ENCODE measurements at places on chromosomes 5 and 9.

DNA sequence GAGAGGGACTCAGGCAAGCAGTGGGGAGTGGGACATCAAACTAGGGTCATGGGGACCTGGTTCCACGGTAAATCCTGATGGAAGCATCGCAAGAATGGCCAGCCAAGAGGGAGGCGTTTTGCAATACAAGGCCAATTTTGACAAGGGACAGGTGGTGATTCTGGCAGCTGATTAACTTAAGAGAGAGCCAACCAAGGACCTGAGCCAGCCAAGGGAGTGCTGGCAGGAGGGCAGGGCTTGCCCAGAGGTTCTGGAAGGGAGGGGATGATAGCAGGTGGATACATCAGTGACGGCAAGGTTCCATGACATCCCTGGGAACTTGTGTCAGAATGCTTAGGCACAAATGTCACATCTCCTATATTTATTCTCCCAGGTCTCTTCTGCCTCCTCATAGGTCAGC lies 32.8 kb upstream of the PUM3 start:
- no peak for DNase-seq

DNA sequence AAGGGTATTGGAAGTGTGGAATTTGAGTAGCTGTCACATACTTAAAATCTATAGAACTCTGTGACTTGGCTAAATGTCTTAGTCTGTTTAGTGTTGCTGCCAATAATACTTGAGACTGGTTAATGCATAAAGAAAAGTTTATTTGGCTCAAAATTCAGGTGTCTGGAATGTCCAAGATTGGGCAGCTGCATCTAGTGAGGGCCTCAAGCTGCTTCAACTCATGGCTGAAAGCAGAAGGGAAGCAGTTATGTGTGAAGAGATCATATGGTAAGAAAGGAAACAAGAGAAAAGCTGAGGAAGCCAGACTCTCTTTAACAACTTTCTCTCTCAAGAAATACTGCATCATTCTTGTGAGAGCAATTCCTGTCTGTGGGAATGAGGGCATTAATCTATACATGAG lies 1043.3 kb upstream of the CDH6 start:
- no peak for DNase-seq

DNA sequence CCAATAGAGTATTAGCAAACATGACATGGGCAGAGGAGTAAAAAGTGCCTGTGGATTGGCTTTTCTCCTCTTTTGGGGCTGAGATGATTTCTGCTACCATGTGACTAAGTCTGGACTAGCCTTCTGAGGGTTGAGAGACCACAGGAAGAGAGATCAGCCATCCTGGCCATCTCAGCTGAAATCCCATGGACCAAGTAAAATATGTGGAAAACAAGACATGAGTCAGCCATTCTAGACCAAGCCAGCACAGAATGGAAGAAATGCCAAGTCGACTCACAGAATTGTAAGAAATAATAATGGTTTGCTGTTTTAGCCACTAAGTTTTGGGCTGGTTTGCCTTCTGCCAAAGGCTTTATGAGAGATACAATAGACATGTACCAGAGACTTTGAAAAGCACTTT lies 377.8 kb downstream of the CHSY3 start:
- no peak for DNase-seq

DNA sequence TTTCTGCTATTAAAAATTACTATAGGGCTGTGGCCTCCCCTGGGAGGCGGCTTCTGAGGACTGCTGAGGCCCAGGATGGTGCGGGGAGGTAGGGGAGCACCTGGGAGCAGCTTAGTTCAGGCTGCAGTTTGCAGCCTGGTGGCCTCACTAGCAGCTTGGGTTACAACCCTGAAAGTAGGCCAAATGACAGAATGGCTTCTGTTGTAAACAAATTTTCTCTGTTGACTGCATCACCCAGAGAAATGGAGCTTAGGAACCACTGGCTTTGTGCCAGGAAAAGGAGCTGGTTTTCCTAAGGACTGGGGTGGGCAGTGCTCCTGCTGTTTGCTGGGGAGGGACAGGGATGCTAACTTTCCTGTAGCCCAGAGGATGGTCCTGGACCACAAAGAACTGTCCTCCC lies 130.3 kb downstream of the ENTREP1 start:
- no peak for DNase-seq

DNA sequence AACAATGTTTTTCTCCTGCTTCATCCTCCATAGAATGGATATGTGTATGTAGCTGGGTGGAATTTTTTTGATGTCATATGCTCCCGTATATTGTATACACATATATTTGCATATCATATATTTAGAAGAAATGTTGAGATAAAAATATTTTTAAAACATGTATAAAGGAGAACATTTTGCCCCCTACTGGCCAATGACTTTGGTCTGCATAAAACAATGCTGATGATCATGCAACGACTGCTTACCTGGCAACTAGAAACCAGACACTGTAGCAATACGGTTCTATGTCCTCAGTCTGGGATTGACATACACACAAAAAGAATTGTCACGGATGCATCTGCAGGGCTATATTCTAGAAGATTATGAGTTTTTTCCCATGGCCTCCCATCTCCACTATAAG lies 503.6 kb downstream of the ELAVL2 start:
- no peak for DNase-seq

DNA sequence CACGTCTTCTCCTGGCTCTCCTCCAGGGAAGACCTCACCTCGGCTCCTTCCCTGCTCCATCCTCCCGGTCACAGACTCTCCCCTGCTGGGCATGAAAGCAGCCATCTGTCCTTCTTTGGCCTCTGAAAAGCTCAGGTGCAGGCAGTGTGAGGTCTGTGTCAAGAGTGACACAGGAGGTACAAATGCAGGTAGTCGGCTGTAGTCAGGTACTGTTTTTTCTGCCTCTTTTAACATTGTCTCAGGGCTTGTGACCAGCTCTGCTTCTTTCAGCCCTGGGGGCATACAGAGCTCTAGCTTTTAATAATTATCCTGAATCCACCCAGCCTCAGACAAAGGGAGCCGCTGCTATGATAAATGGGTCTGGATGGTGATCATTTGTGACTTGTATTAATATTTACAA lies 46.4 kb downstream of the C5orf15 start:
- DNase-seq = no peak

DNA sequence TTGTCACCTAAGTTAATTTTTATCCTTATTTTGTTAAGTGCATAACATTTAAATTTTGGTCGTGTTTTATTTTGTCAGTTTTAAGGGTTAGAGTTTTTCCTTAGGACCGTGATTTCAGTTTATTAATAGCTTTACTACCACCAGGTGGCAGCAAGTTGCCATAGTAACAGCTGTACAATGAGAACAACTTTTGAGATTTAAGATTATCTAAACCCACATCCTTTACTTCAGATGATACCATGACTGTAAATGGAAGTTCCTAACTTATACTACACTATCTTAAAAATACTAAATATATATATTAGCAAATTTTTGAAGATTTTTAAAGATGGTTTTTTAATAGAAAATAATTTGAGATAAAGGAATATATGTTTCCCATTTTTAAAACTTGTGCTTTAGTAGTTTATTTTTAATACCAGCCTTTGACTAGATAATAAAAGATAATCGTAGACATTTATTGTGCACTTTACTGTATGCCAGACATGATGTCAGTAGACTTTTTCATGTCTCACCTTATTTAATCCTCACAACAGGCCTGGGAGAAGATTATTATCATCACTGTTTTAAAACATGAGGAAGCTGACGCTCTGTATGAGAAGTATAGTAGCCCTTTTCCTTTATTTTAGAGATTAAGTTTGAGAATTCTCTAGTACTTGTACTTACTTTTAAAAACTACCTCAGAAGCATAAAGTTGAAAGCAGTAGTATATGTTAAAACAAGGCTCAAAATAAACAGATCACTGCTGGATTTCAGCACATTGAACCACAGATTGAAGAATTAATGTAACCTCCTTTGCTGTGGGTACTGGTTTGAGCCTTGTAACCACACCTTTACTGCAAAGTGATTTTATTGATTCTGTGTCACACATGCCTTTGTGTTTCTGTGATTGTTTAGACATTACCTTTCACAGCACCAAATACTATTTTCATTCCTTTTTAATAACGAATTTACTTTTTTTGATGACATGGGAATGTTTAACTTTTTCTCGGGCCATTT lies 27.5 kb downstream of the SREK1 start:
- peak; percentile 36 for DNase-seq

DNA sequence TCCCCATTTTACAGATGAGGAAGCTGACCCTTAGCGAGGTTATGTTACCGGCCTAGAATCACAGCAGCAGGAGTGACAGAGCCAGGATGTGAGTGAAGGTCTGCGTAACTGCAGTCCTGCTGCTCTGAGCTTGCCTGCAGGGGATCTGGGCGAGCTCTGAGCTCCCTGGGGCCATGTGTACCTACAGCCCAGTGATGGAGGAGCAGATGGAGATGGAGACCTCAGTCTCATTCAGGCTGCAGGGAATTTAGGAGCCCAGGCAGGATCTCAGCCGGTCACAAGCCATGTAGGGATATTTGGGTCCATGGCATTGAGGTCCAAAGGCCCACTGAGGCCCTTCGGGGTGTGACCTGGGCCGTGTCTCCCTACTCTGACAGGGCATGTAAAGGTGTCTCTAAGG lies 170.6 kb downstream of the CACNA1B start:
- no peak for DNase-seq

- DNase-seq = no peak
Measured at GRCh38 chr9:109600142-109600541, 102.0 kb upstream of the PTPN3 start.

All from A549 (cell line).